ENCODE measurements at places on chromosomes 4 and X. TPM values are rescaled to one million over a fixed set of nuclear protein-coding genes. Genes with fewer than 3 reads are reported as not detected.

The TSPAN7 gene
- 0.35 TPM for total RNA-seq

The GLUD2 gene
- total RNA-seq = 0.17 TPM

The DCAF16 gene
- total RNA-seq = 74.1 TPM

The SOD3 gene
- total RNA-seq = not detected

The STATH gene
- total RNA-seq = not detected

The DGKK gene
- total RNA-seq = not detected

The MTNR1A gene
- not detected for total RNA-seq

The SMIM31 gene
- not detected for total RNA-seq

The TBC1D9 gene
- 3.1 TPM for total RNA-seq

The F11 gene
- total RNA-seq = not detected

The PAGE5 gene
- 0.94 TPM for total RNA-seq

The FHIP1A gene
- 1.3 TPM for total RNA-seq

Measured in T-helper 17 cell (primary cell).